NCI-H2029 treated with DMSO at 0.1 percent for 48 hours (cell line): ENCODE measurements at places on chromosomes 1 and 21.

GRCh38 chr1:155946633-155947219 lies 5.3 kb downstream of the RXFP4 start:
- DNase-seq, result no peak

DNA sequence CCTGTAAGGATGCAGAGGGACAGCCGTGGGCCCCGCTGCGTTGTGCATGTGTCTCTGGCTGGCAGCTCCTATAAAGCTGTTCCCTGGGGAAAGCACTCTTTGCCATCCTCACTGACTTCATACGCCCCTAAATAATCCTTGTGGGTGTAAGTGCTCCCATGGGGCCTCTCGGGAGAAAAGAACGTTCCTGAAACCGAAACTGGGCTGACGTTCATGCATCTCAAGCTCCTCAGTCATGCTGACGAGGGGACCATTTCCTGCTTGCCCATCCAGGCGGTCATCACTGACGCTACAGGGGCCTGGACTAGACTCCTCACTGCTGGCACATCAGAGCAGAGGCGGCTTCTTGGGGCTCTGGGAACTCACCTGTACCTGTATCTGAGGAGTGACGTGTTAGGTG lies 73.1 kb upstream of the USP24 start:
- DNase-seq, result no peak

GRCh38 chr1:55474168-55474786 lies 259.1 kb upstream of the USP24 start:
- DNase-seq, result no peak

- peak; percentile 84 for DNase-seq
Observed at GRCh38 chr1:58824753-58825389, 41.0 kb upstream of the JUN start.

GRCh38 chr1:96863449-96863848 lies 141.9 kb downstream of the PTBP2 start:
- no peak for DNase-seq

GRCh38 chr1:80170811-80171485 lies 1164.4 kb upstream of the ADGRL4 start:
- peak; percentile 15 for DNase-seq

DNA sequence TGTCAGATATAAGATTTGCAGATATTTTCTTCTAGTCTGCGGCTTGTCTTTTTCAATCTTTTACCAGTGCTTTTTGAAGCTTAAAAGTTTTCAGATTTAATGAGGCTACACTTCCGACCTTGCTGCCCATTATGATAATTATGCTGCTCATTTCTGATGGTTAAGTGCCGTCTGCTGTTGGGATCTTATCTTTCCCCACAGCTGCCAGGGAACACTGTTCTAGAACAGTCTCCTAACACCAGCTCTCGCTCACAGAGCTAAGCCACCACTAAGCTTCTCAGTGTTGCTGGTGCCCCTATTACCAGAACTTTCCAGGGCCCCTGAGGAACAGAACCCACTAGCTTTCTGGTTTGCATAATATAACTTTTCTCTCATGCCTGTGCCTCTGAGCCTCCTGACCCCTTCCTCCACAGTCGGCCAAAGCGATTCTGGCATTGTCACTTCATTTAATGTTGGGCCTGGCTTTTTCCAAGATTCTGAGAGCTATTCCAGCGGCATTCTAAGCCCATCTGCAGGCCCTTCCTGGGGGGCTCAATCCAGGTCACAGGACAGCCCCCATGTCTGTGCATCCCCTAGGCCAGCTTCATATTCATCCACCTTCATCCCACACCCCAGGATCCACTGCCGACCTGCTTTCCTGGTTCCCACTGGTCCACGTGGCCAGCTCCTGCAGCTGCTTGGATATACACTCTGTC lies 237.0 kb downstream of the PTPRU start:
- no peak for DNase-seq

DNA sequence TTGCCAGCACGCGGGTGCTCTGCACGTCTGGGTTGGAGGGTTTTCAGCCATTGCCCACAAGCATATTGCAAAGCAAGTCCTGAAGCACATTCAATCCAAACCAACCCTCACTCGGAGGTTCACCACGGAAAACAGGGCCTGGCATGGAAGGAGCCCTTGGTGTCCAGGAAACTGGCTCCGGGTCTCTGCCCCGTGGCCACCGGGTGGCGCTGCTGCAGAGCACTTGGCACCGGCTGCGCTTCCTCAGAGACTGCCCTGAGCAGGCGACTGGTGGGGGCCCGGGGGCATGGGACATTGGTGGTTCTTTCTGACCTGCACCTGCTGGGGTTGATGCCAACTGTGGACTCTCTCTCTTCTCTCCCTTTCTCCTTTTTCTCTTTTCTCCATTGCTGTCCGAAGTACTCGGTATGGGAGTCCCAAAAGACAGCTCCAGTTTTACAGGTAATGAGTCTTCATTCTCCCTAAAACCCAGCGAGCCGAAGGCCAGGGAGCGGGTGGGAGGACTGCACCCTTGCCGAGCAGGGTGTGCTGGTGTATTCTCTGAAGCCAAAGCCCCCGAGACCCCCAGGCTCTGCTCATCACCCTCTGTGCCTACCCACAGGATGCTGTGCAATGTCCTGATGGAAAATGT lies 4.1 kb upstream of the KCNAB2 start:
- no peak for DNase-seq
